ENCODE measurements at places on chromosomes 11 and 22. TPM values are rescaled to one million over a fixed set of nuclear protein-coding genes. Genes with fewer than 3 reads are reported as not detected.

DNA sequence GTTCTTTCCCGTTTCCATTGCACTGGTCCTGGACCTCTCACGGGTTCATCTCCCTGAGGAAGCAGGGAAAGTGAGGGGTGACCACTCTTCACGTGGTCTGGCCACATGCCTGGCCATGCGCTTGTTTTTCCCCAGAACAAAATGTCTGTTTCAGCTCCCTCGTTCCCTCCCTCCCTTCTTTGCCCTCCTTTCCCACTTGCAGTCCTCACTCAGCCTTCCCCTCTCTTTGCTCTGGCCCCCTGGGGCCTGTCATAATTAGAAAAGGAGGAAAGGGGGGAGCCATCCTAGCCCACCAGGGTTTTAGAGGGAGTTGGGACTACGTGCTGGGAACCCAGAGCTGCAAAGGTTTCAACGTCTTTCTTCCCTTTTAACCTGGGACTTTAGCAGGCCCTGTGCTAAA is 52.8 kb upstream of the CADM1 start:
- no peak for DNase-seq

Gene CCDC116
- 0.19 TPM for polyA plus RNA-seq

Gene HBG1
- polyA plus RNA-seq: not detected

GRCh38 chr11:84145616-84146185 is 859.5 kb upstream of the CCDC90B start:
- no peak for DNase-seq

- peak; percentile 76 for DNase-seq
These were observed 57.4 kb downstream of the CLMP start for GRCh38 chr11:123137431-123138224.

GRCh38 chr11:57359896-57360690 is 20.9 kb downstream of the PRG3 start:
- no peak for DNase-seq

DNA sequence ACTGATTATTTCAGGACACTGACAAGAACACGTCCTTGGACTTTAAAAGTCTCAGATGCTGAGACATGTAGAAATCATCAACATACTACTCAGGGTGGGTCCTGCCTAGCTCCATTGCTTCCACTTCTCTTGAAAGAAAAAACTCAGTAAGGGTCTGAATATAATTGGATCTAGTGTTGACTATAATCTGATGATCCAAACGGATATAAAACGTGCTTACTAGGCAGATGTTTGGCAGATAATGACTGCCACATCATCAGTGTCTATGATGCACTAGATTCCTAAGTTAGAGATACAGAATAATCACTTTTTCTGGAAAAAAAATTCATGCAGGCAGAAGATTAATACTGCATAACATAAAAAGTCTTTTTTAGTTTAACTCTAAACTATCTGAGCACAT is 21.6 kb downstream of the GUCY1A2 start:
- no peak for DNase-seq

DNA sequence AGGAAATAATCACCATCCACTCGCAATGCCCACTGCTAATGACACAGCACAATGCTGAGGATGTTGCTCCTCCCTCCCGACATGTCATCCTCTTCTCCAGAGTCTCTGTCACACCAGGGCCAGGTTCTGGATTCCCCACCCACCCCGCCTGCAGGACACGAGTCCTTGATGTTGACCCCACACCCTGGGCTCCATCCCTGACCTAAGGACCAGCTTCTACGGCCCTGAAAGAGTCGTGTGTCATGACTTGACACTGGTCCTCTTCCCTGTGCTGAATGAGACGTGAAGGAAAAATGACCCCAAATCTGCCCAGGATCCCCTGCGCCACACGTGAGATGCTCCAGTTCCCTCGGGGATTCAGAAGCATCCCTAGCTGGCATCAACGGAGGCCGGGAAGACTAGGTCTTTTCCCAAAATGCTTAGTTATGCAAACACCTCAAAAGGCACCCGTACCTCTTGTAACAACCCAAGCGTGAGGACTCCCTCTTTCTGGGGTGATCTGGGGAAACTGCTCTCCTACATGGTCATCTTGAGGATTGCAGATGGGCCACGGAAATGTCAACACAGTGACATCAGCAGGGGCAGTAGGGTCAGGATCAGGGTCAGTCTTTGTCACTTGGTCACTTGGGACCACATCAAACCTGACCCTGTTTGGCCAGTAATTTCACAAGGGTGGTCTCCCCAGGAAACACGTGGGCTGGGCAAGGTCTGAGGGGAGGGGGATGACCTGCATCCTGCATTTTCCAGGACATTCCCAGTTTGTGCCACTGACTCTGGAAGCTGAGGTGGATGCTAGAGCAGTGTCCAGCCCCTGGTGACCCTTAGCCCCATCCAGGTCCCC is 42.0 kb downstream of the IGLL5 start:
- no peak for DNase-seq

Gene TECTA
- polyA plus RNA-seq: 0.42 TPM

Gene PLEKHB1
- polyA plus RNA-seq: 5.9 TPM

DNA sequence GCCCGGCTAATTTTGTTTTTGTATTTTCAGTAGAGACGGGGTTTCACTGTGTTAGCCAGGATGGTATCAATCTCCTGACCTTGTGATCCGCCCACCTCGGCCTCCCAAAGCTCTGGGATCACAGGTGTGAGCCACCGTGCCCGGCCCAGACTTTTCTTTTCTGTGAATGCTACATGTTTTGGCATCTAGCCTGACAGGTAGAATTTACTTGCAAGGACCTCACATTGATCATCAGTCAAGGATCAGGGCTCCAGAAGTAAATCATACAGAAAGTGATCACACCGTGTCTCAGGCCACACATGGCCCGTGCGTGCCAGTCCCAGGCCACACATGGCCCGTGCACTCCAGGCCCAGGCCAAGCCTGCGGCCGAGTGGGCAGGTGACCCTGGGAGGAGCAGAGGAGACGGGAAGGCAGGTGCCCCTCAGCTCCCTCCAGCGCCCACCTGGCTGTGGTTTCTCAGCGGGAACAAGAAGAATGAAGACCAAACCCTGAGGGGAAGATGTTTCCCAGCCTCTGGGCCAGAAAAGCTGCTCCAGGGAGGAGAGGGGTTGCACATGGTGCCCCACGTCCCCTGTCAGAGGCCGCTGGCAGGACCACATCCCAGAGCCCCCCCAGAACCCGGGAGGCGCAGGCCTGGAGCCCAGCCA is 76.2 kb downstream of the BRD1 start:
- DNase-seq: no peak

- no peak for DNase-seq
These were observed 643 bp downstream of the CEND1 start for GRCh38 chr11:788953-789940.

Gene CEND1
- 0.50 TPM for polyA plus RNA-seq

DNA sequence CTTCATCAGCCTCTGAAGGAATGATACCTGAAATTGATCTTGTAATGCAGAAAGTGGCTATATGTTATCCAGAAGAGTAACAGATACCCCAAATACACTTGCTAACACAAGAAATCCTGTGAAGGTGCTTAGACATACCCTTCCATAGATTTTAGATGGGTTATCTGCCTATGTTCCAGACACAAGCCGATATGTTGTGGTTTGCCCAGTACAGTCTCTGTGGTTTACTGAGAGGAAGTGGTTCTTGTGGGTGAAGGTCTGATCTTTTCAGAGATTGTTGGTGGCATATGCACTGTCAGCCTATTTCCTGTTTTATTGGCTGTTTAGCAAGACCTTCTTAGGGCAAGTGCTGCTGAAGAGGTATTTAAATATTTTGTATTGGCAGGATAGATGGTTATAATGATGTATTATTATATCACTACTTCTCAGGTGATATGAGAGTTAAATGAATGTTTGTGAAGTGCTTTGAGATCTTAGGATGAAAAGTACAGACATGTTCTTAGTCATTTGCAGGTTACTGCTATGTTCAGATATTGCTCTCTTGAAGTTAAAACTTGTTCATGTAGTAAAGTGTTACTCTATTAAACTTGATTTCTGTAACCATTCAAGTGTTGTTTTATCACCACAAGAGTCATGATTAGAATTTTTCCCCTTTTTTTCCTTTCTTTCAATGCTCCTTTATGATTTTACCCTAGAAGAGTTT is 8.2 kb downstream of the ARHGEF12 start:
- DNase-seq: no peak

DNA sequence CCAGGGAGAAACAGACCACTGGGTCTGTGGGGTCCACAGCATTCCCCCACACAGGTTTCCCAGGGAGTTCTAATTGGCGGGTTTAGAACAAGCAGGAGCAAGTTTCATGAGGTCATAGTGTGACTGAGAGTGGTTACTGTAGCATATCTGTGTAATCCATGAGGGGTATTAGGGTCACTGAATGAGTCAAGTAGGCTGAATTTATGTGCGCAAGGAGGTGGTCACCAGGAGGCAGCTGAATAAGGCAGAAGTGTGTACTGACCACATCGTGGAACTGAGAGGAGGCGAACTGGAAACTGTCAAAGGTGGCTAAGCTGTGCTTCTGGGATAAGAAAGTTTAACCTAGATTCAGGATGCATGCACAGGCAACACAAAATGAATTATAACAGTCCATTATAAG is 876.0 kb downstream of the METTL15 start:
- DNase-seq: no peak

Gene WNT11
- polyA plus RNA-seq: 6.7 TPM

Gene DNAJC4
- polyA plus RNA-seq: 123 TPM

- DNase-seq: peak; percentile 10
These were observed 19.0 kb downstream of the LINC01488 start for GRCh38 chr11:69500285-69501120.

DNA sequence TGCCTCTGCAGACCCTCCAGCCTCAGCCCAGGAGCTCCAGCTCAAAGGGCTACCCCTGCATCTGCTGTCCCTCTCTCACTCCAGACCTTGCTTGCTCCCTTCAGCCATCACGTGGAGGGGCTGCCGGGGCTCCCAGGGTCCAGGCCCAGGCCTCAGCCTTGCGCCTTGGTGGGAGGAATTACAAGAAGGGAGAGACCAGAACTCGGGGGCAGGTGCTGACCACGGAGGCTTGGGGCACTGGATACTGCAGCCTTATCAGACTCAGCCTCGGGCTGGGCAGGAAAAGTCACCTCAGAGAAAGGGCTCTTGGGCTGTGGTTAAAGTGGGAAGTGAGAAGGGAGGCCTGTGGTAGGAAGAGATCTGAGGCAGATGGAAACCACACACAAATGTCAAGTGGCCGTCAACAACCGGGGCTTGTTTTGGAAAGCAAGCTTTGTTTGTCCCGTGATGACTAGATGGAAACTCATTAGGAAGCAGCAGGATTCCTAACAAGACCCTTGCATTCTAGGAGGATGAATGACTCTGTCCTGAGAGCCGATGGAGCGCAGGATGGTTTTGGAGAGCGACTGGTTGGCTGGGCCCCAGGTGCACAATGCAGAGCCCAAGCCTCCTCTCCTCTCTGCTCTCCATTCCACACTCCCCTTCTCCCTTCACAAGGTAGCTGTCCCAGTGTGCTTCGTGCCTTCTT is 1321.7 kb downstream of the TBC1D22A start:
- no peak for DNase-seq

DNA sequence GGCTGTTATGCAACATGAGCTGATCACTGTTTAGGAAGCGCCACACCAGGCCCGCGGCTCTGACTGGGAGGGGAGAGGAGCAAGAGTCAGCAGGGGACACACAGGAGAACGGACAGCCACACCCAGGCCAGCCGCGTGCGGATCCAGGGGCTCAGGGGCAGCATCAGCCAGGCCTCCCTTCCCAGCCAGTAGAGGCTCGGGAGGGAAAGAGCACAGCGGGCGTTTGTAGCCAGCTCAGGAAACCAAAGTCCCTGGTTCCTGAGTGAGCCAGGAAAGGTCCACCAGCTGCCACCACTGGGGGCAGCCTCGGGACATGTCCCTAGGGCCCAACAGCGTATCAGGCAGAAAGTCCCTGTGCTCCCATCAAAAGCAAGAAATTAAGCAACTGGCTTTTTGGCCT is 71.8 kb upstream of the PITPNB start:
- peak; percentile 70 for DNase-seq

DNA sequence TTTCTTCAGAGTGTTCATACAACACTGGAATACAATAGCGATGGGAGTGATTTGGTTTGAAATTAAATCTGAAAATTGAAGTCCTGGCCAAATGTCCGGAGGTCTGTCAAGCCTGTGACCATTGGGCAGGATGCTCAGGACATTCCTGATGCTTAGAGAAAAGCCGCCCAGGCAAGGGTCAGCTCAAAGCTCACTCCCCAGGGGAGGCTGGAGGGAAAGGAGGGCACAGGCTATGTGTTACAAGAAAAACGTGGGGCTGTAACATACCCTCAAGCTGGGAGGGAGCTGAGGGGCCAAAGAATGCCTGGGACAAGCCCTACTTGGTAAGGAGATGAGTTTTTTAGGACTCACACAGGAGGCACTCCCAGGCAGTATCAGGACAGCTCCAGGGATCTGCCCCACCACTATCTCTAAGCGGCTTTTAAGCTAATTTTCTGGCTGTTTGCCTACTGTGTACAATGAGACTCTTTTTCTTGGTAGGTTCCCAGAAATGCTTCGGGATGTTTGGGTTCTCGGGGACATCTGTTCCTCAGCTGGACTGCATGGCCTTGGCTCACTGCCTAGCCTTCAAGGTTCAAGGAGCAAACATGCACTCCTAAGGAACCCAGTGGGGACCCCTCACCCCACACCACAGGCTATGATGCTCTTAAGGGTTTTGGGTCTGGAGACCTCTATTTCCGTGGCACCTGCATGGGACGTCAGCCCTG is 500.1 kb downstream of the BRD1 start:
- DNase-seq: no peak

DNA sequence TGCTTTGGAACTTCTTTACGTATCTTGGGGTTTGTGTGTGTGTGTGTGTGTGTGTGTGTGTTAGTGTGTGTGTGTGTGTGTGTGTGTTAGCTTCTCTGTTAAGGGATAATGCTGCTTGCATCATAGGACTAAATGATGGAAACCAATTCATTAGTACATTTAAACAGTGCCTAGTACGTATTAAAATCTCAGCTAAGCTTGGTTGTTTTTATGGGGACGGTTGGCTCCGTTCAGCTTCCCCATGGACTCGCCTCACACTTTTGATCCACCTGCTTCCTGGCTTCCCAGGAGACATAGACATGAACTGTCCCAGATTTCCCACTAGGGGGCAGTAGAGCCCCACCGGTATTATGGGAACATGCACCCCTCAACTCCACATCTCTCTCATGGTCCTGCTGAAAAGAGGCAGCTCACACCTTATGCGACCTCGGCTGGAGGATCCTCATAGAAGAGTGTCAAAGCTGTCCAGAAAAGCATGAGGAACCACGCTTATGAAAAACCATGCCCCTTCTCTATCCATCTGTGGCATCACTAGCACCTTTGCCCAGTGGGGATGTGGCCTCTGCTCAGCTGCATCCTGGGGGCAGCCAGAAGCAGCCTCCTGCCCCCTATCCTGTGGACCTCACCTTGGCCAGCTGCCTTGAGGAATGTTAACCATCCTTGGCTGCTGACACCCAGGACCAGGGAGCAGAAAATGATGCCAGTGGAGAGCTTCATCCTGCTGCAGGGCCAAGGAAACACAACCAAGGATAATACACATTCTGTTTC is 9.7 kb upstream of the SAAL1 start:
- peak; percentile 23 for DNase-seq

GRCh38 chr11:1741741-1742140 is 8.7 kb downstream of the IFITM10 start:
- DNase-seq: no peak

Gene SHANK3
- polyA plus RNA-seq: 23.2 TPM

Gene GAS2L1
- polyA plus RNA-seq: 48.3 TPM

DNA sequence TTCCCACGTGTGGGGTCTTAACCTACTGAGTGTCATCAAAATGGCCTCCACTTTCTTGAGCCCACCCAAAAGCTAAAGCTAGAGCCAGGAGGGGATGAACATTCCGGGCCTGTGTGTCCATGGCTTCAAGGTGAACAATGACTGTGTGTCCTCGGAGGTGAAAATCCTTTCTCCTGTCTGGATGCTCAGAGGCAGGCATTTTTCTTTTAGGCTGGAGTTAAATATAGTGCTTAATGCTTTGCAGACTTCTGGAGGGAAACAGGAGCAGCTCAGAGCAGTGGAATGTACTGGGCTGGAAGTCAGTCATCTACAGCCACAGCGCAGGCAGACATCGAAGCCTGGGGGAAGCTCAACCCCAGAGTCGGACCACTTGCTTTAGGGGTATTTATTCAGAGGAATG is 68.6 kb upstream of the TMEM45B start:
- DNase-seq: no peak

Data from heart left ventricle (tissue), 16 donors.